Hematopoietic multipotent progenitor cell treated with erythropoietin and hydrocortisone succinate and interleukin-3 and kit ligand, for 15 days (in vitro differentiated cells): ENCODE measurements at places on chromosomes 1 and 21.

- DNase-seq = no peak
Observed at GRCh38 chr1:231478811-231479210, 49.7 kb upstream of the TSNAX start.

GRCh38 chr1:211415700-211416099 lies 76.3 kb downstream of the RD3 start:
- no peak for DNase-seq

DNA sequence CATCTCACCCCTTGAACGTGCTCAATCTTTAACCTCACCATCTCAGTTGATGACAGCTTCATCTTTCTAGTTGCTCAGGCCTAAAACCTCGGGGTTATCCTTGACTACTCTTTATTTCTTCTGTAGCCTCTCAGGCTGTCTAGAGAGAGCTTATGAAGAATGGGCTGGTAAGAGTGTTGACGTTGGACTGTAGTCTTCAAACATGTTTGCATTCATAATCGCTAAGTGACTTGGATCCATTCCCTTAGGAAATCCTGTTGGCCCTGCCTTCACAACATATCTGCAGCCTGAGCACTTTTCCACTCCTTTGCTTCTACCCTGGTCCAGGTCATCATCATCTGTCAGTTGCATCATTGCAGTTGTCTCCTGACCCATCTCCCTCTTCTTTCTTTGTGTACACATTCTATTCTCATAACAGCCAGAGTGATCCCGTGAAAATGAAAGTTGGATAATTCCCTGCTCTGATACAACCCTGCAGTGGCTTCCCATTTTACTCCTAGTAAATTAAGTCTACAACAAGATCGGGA lies 10.5 kb downstream of the UCK2 start:
- no peak for DNase-seq

DNA sequence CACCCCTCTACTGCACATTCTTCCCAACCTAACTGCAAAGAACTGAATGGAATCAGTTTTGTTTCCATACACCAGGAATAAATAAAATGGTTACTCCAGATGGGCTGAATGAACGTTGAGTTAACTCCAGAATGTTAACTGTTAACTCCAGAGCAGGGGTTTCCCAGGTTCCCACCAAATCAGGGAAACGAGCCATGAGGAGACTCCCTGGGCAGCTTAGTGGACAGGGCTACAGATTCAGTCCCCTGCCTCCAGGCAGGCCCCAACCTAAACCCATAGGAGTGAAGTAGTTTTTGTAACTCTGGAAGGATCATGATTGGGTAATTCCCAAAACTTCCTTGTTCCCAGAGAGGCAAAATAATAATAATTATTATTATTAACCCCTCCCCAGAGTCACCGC lies 14.1 kb downstream of the VSIG8 start:
- no peak for DNase-seq

GRCh38 chr1:171179318-171180227 lies 5.5 kb upstream of the FMO2 start:
- no peak for DNase-seq

DNA sequence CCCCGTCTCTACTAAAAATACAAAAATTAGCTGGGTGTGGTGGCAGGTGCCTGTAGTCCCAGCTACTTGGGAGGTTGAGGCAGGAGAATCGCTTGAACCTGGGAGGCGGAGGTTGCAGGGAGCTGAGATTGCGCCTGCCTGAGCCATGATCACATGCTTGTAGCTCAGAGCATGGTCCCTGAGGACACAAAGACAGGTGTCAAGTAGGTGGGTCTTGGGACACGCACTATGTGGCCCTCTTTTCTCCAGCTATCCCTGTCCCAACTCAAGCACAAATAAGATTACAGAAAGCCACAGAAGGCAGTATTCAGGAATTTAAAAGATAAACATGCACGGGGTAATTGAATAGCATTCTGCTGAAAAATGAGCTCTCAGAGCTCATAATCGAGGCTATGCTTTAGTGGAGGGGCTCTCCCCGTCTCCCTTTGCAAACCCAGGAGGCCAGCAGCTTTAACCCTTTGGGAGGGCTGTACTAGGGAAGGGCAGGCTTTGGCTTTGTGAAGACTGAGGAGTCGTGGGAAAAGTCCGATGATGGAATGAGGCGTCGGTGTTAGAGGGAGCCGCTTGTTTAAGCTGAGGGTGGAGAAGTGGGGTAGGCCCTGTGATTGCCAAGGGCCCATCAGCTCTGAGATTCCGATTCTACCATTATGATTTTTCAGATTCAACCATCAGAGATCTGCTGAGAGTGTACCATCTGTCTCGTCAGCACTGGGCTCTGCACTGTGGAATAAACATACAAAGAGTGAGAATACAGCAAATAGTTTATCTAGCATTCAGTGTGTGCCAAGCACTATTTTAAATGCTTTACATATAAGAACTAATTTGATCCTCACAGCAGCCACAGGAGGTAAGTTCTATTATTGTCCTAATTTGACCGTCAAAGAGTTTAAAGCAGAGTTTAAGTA lies 59.7 kb upstream of the CD34 start:
- DNase-seq = no peak

DNA sequence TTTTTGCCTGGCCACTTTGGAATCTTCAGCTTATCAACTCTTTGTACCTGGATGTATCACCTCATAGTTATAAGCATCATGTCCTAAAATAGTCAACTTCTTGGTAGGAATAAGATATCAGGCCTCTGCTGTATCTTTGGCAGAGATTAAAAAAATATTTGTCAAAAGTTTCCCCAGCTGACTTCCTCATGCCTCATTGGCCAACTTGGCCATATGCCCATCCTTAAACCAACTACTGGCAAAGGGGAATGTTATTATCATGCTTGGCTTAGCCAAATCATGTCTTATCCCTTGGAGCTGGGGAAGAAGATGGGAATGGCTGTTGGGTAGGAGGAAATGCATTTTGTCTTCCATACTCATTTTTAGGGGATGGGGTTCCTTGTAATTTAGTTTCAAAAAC lies 23.4 kb downstream of the NFASC start:
- DNase-seq = no peak

GRCh38 chr1:224867715-224868114 lies 61.8 kb upstream of the DNAH14 start:
- no peak for DNase-seq

GRCh38 chr1:222266223-222267196 lies 281.4 kb downstream of the HHIPL2 start:
- no peak for DNase-seq
